ENCODE measurements at places on chromosomes 7 and 10. TPM values are rescaled to one million over a fixed set of nuclear protein-coding genes. Genes with fewer than 3 reads are reported as not detected.

GRCh38 chr10:118439824-118440223, 97.7 kb upstream of the FAM204A start:
- no peak for DNase-seq

DNA sequence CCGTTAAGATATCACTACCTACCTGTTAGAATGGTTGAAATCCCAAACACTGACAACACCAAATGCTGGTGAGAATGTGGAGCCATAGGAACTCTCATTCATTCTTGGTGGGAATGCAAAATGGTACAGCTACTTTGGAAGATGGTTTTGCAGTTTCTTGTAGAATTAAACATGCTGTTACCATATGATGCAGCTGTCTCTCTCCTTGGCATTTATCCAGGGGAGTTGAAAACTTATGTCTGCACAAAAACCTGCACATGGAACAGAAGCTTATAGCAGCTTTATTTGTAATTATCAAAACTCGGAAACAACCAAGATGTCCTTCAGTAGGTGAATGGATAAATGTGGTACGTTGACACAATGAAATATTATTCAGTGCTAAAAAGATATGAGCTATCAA, 199.5 kb downstream of the BICC1 start:
- DNase-seq = no peak

GRCh38 chr7:141113131-141113530, 39.3 kb downstream of the TMEM178B start:
- DNase-seq = no peak

DNA sequence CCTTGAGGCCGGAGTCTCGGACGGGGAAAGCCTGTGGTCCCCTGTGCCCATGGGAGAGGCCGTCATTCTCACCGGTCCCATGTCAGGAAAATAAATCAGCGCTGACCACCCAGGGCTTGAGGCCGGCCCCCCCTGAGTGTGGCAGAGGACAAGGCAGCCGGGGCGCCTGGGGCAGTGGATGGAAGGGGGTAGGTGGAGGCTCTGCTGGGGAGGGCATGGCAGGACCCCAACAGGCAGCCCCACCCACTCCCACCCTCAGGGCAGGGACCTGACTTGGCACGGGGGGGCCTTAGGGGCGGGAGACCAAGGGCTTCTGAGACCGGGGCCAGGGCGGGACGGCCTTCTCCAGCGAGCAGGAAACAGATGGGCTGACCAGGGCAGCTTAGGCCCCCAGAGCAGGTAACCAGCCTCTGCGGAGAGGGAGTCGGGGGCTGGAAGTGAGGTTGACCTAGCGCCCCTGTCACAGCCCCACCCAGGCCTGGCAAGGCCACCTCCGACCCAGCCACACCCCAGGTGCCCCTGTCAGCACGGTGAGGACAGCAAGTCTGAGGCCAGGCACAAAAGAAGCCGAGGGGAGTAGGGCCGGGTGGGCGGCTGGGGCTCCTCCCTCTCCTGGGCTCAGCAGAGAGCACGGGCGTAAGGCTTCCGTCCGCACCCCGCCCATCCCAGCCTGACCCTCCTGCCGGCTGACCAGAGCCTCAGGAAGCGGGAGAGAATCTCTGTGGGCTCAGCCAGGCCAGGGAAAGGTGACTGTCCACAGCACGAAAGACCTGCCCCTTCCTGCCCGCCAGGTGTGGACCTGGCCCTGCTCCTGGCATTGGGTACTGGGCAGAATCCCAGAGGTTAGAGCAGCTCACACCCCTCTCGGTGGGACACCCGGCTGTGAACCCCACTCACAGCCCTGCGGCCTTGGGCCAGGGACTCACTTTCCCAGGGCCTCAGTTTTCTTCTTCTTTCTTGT, 87.4 kb downstream of the FOXL3 start:
- DNase-seq = peak; percentile 19

DNA sequence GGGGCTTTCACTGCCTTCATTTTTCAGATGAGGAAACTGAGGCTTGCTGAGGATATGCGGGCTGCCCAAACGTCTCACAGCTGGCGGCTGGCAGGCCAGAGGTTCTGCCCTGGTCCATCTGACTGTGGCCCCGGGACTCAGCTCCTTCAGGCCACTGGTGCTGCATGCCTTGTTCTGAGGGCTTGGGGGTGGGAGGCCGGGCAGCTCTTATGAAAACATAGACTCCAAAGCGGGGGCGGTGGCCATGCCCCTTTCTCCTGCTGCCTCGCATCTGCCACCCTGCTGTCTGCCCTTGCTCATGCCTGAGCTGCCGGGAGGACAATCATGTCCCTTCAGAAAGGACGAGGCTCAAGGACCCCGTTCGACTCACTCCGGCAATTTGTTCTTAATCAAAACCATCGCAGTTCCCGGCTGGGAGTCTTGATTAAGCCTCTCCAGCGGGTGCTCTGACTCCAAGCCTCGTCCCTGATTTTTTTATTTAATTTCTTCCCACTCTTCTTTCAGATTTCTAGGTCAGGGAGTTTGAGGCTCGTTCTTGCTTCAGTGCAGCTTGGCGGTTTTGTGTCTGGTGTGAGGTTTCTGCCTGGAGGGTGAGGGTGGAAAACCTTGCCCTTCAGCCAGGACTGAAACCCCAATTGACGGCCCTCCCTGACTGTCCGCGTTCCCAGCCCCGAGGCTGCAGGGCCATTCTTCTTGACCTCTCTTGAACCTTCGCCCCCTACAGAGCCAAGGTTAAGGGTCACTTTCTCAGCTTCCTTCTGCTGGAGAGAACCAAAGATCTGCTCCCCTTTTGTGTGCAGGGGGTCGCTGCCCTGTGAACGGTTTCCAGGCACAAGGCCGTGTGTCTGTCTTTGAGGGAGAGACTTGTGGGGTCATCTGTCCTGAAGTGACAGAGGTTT, 120.8 kb downstream of the DNAJB6 start:
- no peak for DNase-seq

DNA sequence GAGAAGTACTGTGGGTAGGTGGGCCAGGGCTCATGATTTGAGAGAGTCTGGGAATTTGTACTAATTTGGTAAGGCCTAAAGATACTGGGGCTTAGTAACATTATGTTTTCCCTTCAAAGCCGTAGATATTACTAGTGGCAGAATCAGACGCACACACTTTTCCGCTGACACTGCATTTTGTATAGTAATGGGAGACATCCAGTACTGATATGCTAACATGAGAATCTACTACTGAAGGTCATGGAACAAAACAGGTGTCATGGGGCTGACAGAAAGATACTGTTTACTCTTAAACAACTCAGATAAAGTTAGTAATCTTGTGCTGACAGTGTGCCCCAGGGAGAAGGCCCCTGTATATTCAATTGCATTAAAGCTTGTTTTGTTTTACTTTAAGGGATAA, 11.1 kb upstream of the GIMAP7 start:
- no peak for DNase-seq

DNA sequence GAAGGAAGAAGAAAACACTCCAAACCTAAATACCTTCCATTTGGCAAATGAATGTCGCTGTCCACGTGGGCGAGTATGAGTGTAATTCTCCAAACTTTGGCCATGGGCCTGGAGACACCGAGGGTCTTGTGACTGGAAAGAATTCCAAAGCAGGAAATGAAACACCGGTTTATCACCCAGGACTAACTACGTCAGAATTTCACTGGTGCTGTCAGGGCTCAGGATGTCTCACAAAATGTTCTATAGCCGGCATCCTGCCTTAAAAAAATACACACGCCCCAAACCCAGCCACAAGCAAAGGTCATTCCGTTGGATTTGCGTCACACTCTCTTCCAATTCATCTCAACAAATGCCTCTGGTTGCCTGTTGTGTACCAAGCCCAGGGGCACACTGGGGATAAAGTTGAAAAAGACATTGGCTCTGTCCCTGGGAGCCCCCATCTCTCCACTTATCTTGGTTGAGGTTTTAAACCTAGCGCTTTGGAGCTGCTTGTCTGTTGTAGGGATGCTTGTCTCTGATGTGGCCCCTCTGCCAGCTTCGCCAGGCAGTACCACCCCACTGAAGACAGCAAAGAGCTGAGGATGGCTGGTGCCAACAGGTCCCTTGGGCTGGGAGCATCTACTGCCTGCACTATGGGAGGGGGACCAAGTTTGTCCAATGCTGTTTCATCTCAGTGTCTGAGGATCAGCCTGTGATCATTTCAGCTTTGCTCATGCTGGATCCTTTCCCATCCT, 31.2 kb downstream of the GSTO2 start:
- DNase-seq = peak; percentile 86

DNA sequence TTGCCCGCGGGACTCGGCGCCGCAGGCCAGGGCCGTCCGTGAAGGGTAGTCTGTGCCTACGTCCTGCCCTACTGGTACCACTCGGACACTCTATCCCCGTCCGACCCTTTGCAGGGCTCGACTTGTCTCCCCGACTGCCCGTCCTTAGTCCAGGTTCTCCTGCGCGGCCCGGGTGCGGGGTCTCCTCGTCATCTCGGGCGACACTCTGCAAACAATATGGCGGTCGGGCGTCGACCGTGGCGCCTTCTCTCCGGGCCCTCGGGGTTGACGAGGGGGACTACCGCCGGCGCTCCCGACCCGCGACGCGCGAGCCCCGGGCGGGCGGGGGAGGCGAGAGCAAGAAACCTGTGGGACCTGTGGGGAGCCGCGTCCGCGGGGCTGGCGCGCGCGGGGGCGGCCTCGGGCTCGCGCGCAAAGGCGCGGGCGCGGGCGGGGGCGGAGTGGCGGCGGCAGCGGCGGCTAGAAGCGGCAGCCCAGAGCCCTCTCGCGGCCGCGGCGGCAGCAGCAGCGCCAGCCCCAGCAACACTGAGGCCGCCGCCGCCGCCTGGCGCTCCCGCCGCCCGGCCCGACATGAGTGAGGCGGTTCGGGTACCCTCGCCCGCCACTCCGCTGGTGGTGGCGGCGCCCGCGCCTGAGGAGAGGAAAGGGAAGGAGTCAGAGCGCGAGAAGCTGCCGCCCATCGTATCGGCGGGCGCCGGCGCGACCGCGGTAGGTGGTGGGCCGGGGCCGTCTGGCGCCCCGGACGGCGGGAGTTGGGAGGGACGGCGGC, at the start of gene HECTD2:
Gene HECTD2 (plus strand): TSS at position 476 of the 769 bp plus-strand sequence. CDS start 95 bp downstream, at position 571.
- DNase-seq = peak; percentile 89

DNA sequence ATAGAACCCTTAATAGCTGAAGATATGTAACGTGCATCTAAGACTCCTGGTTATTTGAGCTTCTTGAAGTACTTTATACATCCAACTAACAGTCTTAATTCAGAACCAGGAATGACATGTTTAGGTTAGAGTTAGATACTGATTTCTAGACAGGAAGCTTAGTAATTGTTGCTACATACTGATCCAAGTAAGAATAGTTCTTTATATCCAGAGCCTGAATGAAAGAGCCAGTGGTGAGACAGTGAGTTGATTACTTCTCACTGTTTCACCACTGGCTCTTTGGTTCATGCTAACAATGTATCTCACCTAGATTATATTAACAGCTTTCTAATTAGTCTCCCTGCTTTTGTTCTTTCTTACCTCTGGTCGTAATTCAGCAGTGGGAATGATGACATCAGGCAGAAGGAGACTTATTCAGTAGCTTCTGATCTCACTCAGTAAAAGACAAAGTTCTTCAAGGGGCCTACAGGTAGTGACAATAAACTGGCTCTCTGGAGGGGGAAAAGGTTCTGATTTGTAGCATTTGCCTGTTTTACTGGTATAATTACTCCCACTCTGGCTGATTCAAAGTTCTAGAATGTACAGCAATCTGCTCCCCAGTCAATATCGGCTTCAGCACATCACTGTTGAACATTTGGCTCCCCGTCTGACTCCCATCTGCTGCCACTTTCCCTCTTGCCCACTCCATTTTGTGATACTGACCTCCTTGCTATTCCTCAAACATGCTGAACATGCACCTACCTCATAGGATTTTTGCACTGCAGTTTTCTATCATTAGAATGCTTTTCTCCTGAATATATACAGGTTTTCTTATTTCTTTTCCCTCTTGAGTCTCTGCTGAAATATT, 29.1 kb downstream of the MCU start:
- no peak for DNase-seq

DNA sequence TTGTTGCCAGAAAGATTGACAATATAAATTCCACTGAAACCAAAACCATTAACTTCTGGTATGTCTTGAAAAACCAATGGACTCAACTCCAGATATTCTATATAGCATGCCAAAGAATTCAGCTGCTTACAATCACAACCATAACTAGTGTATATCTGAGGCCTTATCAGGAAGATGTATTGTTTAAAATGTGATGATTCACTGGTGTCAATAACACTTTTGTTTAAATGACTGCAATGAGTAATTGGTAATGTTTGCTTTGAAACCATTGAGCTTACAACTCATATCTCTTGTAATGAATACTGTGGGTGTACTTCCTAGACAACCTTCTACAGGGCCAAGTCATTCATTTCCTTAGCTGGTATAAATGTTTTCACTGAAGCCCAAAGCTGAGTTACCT, 727.9 kb upstream of the KCND2 start:
- no peak for DNase-seq

GRCh38 chr7:155464183-155464582, 6.3 kb downstream of the EN2 start:
- DNase-seq = no peak

DNA sequence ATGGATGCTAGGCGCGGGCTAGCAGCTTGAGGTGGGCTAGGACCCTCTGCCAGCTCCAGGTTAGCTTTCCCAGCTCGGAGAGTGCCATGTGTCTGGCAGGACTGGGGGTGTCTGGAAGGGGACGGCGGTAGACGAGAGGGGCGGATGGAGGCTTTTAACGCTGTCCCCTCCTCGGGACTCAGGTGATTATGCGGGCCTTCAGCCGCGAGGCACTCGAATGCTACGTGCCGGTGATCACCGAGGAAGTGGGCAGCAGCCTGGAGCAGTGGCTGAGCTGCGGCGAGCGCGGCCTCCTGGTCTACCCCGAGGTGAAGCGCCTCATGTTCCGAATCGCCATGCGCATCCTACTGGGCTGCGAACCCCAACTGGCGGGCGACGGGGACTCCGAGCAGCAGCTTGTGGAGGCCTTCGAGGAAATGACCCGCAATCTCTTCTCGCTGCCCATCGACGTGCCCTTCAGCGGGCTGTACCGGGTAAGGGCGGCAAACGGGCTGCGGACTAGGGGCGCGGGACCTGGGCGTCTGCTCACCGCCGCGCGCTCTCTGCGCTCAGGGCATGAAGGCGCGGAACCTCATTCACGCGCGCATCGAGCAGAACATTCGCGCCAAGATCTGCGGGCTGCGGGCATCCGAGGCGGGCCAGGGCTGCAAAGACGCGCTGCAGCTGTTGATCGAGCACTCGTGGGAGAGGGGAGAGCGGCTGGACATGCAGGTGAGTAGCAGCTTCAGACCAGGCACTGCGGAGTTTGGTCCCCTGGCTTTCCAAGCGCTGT, 1.1 kb downstream of the CYP26A1 start:
- no peak for DNase-seq

- no peak for DNase-seq
Observed at GRCh38 chr10:128867819-128868218, 599.2 kb upstream of the MGMT start.

DNA sequence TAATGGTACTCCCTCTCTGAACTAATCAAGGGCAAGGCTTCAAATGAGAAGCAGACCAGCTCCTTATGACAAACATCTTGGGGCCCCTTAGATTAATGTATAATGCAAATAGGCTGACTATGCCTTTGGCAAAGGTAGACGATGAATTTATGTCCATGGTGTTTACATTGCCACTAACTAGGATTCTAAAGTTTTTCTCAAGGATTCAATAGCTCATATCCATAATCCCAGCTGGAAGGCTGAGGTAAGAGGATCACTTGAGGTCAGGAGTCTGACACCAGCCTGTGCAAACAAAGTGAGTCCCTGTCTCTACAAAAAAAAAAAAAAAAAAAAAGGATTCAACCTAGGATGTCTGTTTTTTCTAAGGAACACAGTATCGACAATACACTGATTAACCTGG, 96.5 kb downstream of the ORC5 start:
- DNase-seq = no peak

The FAM221A gene
- total RNA-seq = 4.1 TPM

The LRRC4 gene
- total RNA-seq = 3.9 TPM

The VDAC2 gene
- total RNA-seq = 313 TPM

The ADIRF gene
- 269 TPM for total RNA-seq

The ANKRD22 gene
- total RNA-seq = not detected

The PRRT4 gene
- 7.1 TPM for total RNA-seq

The PRSS1 gene
- not detected for total RNA-seq

The CRHR2 gene
- 0.16 TPM for total RNA-seq

The ZNF479 gene
- not detected for total RNA-seq
